Activated T-helper 1 cell treated with Interleukin-2 at 50 U/mL for 16 hours (primary cell): ENCODE measurements at places on chromosomes 13 and 19.

GRCh38 chr19:5262721-5263120 is 77.9 kb downstream of the PTPRS start:
- DNase-seq: no peak

DNA sequence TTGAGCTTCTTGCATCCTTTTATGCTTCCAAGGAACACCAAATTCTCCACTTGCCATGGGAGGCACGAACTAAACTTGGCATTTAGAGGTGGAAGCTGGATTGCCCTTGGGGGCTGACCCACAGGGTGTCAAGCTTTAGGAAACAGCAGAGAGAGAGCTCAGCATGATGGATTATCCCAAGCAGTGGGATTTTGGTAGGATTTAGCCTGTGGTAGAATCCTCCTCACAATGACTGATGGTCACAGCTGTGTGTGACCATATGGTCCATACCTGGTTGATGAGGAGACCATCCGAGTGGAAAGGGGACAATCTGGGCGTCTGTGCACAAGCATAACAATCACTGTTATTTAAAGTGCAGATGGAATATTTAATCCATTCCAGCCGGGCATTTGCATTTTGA is 40.1 kb upstream of the PSG9 start:
- no peak for DNase-seq

- DNase-seq: no peak
These were observed 83.8 kb downstream of the GJA3 start for GRCh38 chr13:20077086-20077485.

GRCh38 chr13:50421473-50422130 is 406.4 kb downstream of the KCNRG start:
- DNase-seq: no peak

GRCh38 chr19:30178721-30179402 is 193.3 kb upstream of the ZNF536 start:
- no peak for DNase-seq

DNA sequence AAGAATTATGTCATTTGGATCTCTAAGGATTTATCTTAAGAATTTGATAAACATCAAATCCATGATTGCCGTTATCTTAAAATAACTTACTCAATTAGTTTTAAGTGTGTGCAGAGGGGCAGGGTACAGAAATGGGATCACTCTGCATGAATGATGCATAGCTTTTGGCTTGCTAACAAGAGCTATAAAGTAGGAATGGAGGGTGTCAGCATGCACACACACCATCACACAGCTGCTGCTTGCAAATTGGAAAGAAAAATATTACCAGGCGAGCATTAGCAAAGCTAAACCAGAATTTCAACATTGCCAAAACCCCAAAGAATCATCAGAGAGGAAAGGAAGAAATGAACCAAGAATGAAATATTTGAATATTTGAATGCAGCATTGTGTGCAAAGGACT is 580.6 kb downstream of the LMO7 start:
- DNase-seq: no peak

- DNase-seq: no peak
These were observed 7.5 kb upstream of the BCAT2 start for GRCh38 chr19:48818234-48818820.

GRCh38 chr19:16883522-16883921 is 5.3 kb upstream of the F2RL3 start:
- no peak for DNase-seq

DNA sequence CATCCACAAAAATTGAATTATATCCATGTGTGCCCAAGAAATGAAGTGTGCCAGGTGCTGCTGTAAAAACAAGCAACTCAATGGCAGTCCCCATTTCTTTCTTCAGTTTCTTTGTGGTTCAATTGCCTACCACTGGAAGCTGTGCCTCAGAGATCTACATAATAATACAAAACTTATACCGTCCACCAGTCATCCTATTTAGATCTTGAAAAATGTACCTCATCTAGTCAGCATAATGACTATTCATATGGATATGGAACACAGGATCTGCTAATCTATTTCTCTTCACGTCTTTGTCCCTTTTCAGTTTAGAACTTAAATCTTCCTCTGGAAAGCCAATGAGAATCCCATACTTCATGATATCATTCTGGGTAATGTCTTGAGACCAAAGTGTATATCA is 648.5 kb downstream of the PCDH9 start:
- no peak for DNase-seq

DNA sequence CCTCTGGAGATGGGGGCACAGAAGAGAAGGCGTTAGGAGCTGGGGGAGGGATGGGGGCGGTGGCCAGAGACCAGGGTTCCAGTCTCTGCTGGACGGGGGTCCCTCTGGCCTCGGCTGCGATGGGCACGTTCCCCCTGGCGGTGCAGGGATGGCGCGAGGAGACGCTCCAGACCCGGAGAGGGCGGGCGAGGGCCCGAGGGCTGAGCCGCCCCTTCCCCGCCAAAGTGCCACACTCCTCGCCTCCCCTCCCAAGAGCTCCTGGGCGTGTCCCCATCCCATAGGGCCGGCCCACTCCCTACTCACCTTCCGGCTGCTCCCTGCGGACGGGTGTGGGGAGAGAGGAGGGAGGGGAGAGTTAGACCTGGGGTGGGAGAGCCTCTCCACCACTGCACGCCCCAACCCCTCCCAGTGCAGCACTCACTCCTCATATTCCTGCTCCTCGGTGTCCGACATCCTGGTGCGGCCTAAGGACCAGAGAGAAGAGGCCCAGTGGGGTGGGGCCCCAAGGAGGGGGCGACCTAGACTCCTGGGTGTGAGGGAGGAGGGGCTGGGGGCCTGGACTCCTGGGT is 2.2 kb downstream of the TNNT1 start:
- DNase-seq: no peak

DNA sequence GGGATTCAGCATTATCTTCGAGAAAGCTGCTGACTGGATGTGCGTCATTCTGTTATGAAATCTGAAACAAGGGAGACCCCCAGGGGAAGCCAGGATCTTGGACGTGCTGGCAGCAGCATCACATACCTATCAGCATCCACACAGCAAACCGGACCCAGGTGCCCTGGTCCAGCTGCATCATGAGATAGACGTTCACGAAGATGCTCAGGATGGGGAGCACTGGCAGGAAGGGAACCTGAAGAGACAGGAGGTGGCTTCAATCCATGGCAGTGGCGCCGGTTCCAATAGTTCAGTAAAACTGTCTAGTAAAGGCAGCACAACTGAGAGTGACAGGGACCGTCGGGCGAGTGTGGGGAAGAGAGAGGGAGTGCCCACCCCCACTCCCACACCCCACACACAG is 79.5 kb downstream of the SLC7A1 start:
- DNase-seq: no peak

- DNase-seq: no peak
These were observed 63.3 kb downstream of the POU4F1 start for GRCh38 chr13:78540058-78540457.

DNA sequence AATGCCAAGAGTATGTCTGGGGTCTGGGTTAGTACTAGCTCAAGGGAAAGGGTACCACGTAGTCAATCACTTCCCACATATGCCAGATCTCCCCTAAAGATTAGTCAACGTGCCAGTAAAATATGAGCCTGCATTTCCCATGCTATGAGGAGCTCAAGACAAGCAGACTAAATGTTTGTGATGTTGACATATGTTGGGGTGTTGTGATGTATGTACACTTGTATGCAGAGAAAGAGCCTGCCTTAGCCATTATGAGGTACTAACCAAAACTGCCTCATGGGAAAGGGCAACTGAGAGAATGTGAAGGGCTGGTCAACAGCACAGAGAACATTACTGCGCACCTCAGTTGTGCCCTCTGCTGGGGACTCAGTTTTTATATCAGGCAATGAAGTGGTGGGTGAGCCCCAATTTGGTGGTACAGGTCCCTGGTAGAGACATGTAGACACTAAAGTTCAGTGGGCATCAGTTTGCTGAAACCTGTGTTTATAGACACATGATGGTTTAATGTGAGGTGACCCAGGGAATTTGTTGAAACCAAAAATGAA is 287.0 kb downstream of the DCT start:
- no peak for DNase-seq

GRCh38 chr13:112905990-112906641 is 62.9 kb upstream of the MCF2L start:
- DNase-seq: no peak

DNA sequence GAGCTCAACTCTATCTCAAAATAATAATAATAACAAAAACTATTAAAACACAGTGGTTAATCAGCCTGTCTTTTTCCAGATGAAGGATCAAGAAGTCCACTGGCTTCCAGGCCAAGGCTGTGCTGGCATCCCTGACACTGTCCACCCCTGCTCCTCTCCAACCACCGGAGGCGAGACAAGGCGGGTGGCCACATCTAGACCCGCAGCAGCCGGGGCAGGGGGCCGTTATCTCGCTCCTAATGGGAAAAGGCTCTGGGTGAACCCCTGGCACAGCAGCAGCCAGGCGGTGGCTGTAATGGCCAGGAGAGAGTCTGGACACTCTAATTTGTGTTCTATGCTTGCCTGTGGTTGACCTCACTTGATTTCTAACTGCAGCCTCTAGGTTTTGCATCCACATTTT is 158.0 kb upstream of the SOX1 start:
- DNase-seq: no peak

DNA sequence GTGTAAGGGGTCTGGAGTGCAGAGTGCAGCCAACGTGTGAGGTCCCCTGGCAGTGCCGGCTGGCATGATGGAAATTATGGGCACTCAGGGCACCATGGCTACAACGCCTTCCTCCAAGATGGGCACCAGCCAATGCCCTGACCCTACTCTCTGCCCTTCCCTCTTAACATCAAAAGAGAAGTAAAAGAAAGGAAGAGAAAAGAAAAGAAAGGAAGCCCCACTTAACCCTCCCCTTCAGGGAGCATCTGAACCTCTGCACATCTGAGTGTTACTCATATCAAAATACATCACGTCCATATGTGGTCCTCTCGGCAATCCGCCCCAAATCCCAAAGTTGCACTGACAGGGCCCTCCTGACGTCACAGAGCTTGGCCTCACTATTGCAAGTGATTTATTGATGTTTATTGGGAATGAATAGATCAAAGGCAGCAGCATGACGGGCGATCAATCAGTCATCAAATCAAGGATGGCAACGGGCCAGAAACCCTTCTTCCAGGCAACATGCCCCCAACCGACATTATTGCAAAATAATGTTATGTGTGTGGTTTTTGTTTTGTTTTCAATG is 1.3 kb downstream of the TSHZ3 start:
- DNase-seq: no peak

- no peak for DNase-seq
These were observed 1.1 kb downstream of the ZNF835 start for GRCh38 chr19:56670401-56670960.

GRCh38 chr19:279656-280055 is 11.5 kb downstream of the PLPP2 start:
- no peak for DNase-seq

- no peak for DNase-seq
These were observed 1.1 kb upstream of the NR2F6 start for GRCh38 chr19:17246681-17247425.

DNA sequence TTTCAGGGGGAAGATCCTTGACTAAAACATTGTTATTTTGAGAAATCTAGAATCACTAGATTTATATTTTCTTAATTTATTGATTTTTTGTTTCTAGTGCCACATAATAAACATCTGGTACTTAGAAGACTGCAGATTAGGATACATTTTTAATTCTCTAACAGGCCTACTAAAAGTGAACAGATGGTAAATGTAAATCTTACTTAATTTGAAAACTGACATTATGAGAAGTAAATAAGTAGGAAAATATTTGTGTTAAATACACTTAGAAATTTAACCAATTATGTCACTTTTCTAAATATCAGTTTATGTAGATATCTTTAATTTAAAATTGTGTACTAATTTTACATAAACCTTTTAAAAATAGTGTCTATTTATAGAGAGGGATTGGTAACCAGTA is 2255.6 kb upstream of the PCDH20 start:
- no peak for DNase-seq

- no peak for DNase-seq
These were observed 81.4 kb downstream of the ALOX5AP start for GRCh38 chr13:30816736-30817135.

- DNase-seq: no peak
These were observed 633.2 kb downstream of the LIG4 start for GRCh38 chr13:107582171-107582570.

GRCh38 chr13:29830000-29830399 is 20.4 kb downstream of the UBL3 start:
- no peak for DNase-seq

- DNase-seq: peak; percentile 77
These were observed at the start of gene WIZ for GRCh38 chr19:15449620-15450527. TSS of gene WIZ (minus strand) at chr19:15449956. CDS start at chr19:15448307, 1,649 bp downstream.

DNA sequence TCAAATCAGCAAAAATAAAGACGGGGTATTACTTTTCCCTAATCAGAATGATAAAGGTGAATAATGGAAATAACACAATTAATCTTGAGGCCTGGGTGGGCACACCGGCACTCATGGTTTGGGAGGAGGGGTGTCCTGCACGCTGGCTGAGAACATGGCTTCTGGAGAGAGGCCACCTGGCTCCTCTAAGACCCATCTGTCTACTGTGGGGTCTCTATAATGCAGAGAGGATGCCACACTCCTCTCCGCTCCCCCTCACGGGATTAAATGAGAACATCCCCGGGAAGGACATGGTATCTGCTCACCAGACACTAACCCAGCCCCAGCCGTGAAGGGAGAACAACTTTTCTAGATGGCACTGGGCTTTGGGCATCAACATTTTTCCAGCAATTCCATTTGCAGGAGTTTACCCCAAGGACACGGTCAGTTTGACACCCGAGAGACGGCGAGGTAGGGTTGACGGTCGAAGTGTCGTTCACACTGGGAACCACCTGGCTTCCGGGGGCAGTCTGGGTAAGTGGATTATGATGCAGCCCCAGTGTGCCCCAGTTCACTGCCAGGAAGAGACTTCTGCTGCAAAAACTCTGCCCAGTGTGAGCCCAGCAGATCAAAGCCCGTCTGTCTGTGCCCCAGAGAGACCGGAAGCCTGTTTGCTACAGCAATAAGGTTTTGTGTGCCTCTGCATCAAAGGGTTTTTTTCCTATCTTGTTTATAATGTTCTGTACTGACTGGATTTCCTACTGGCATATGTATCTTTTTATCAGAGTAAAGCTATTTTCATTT is 56.6 kb downstream of the CEBPG start:
- DNase-seq: peak; percentile 9

GRCh38 chr19:4977299-4978174 is 8.6 kb downstream of the KDM4B start:
- no peak for DNase-seq

GRCh38 chr19:934865-935479 is 9.1 kb downstream of the ARID3A start:
- no peak for DNase-seq

- no peak for DNase-seq
These were observed 100.5 kb downstream of the TRPC4 start for GRCh38 chr13:37769078-37769477.

- no peak for DNase-seq
These were observed 1582.0 kb upstream of the PCDH20 start for GRCh38 chr13:62997696-62998095.

GRCh38 chr13:46926916-46927590 is 30.2 kb upstream of the HTR2A start:
- DNase-seq: no peak

DNA sequence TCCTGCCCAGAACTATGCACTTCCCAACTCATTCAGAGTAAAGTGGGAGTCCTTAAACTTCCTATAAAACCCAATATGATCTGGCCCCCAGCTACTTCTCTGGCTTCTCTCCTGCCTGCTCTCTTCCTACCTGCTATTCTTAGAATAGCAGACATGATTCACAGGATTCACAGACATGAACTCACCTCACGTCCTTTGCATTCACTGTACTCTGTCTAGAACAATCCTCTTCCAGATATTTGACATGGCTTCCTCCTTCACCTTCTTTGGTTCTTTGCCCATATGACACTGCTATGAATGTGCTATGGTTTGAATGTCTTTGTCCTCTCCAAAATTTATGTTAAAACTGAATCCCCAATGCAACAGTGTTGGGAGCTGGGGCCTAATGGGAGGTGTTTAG is 154.9 kb downstream of the UGGT2 start:
- no peak for DNase-seq

GRCh38 chr19:50327461-50328223 is 1.5 kb downstream of the KCNC3 start:
- DNase-seq: no peak
